ENCODE measurements at places on chromosomes 1 and 21.

GRCh38 chr1:68969441-68969840, 472.6 kb upstream of the DEPDC1 start:
- DNase-seq = no peak

DNA sequence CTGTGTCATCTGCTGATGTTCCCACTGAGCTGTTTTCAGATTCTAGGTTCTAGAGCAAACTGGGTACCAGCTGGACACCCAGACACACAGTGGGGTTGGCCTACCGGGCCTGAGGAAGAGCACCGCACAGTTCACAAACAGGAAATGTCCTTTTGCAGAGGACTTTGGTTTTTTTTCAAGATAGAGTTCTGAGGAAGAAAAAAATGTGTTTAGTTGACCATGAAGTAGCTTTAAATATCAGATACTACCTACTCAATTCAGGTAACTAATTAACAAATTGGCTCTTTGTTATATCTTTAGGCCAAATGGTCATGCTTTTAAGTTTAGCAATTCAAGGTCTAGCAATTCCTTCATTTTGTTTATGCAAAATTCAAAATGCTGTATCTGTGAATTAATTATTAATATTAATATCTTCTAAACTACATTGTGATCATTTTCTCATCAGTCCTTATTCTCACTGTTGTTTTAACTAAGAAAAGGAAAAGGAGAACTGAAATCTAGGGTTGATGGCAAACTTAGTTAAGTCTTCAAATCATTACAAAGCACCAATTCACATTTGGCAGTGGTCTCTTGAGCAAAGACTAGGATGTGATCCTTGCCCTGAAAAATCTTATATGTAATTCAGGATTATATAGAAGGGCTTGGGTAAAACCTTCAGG, 17.2 kb upstream of the NCF2 start:
- DNase-seq = no peak

GRCh38 chr1:47380699-47381098, 35.4 kb upstream of the FOXE3 start:
- no peak for DNase-seq

GRCh38 chr21:45374826-45375455, 30.0 kb upstream of the COL18A1 start:
- no peak for DNase-seq

DNA sequence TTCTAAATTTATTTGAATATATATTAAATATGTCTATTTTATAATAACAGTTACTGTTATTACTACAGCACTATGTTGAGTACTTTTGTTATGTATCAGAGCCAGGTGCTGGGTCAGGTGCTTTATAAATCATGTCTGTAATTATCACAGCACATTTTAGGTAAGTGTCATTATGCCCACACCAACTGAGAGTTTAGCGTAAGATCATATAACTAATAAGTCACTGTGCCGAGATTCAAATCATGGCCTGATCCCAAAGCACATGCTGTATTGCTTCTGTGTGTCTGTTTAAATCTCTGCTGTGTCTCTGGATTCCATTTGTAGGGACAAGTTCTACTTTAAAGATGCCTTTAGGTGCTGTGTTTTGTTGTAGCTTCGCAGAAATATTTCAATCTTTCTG, 1.9 kb downstream of the GPSM2 start:
- DNase-seq = no peak

DNA sequence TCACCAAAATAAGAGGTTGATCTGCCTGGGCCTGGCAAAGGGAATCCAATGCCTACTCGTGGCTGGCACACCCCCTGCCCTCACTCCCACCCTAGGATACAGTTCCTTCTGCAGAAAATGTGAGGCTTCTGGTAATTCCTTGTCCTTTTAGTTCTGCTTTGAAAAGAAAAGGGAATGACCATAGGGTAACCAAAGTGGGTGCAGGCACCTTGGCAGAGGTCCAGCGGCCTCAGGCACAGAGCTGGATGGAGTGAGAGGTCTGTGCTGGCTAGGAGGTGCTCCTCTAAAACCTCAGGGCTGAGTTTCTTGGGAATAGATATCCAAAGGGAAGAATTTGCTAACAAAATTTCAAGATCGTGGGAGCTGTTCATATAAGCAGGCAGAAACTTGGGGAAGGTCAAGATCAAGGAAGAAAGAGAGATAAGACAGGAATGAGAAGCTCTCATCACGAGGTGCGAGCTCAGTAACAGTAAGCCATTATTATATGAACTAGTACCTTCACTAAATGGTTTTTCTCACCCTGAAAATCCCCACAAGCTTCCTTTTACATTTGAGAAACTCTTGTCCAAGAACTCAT, 293.1 kb upstream of the LYPLAL1 start:
- DNase-seq = no peak

DNA sequence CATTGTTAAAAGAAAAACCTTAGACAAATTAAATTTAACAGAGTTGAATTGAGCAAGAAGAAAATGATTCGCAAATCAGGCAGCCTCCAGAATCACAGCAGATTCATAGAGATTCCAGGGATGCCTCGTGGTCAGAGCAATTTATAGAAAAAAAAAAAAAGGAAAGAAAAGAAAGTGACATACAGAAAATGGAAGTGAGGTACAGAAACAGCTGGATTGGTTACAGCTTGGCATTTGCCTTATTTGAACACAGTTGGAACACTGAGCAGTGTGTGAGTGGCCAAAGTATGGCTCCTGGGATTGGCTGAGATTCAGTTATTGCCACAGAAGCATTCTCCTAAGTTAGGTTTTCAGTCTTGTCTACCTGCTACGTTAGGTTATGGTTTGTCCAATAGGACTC, 9.1 kb upstream of the C21orf91 start:
- no peak for DNase-seq

- no peak for DNase-seq
These were observed 47.3 kb downstream of the KMO start for GRCh38 chr1:241579434-241579833.

- DNase-seq = no peak
These were observed 96.0 kb upstream of the BTG3 start for GRCh38 chr21:17708522-17709265.

DNA sequence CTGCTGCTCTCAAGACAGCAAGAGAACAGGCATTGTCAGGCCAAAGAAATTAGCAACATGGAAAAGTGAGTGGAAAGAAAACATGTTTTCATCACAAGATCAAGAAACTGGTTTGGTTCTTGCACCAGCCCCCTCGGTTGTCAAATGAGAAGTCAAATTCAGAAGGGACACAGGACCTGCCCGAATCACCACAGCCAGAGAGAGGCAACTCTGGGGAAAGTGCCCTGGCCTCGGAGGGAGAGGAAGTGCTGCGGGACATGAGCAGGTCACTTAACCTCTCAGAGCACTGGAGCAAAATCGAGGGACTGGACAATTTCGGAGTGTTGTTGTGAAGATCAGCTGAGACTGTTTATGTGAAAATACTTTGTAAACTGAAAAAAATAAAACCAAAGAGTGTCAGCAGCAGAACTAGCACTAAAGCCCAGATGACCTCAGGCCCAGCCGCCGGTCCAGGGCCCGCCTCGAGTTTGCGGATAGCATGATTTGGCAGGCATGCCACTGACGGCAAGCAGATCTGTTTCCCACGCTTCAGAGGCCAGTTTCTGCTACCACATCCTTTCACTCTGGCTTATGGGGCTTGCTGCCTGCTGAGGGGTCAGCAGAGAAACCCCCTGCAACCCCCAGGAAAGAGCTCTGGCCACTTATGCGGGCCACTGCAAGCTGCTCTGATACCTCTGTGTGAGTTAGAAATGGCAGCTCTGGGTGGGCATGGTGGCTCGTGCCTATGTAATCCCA, 32.1 kb downstream of the CD247 start:
- DNase-seq = no peak

GRCh38 chr1:186255266-186255665, 119.8 kb downstream of the TPR start:
- no peak for DNase-seq

DNA sequence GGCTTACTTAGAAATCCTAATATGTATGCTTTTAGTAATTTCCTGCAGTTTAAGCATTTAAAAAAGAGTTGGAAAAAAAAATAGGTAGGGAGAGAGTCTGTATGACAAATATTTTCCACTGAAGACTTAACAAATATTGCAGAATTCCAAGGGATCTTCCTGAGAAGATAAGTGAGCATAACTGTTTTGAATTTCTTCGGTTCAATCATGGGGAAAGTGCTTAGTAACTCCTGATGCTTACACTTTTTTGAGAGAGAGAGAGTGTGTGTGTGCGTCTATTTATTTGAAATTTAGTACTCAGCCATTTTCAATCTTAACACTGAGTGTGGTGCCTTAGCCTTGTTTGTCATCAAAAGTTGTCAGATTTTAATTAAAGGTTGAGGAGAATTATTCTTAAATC, 18.5 kb downstream of the SON start:
- DNase-seq = no peak
